Effector memory CD4-positive, alpha-beta T cell (primary cell): ENCODE measurements at places on chromosomes 7 and 10.

DNA sequence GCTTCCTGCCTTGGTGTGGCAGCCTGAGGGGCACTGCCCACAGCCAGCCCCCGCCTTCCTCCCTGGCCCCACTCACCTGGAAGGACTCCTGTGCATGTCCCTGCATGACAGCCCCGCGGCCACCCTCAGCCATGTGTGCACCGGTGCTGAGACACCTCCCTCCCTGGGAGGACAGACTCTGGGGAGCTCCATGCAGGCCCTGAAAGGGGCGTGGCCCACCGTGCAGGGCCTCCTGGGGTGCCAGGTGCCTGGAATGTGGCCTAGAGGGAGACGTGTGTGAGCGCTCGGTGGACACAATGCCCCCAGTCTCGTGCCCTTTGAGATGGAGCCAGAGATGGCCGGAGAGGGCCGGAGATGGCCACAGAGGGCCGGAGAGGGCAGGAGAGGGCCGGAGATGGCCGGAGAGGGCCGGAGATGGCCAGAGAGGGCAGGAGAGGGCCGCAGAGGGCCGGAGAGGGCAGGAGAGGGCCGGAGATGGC lies 59.1 kb upstream of the PPP2R2D start:
- DNase-seq: no peak

GRCh38 chr10:128125416-128125943 lies 743 bp downstream of the MKI67 start:
- DNase-seq: no peak

GRCh38 chr10:101319241-101319915 lies 34.6 kb upstream of the BTRC start:
- DNase-seq: no peak

GRCh38 chr7:36448781-36449379 lies 59.2 kb downstream of the ANLN start:
- no peak for DNase-seq
